Activated CD8-positive, alpha-beta T cell treated with anti-CD3 and anti-CD28 coated beads, Interleukin-2, amount 10 ng/mL, durations not matched to agents 7 days and 5 days (primary cell): ENCODE measurements at places on chromosomes 16 and 17.

DNA sequence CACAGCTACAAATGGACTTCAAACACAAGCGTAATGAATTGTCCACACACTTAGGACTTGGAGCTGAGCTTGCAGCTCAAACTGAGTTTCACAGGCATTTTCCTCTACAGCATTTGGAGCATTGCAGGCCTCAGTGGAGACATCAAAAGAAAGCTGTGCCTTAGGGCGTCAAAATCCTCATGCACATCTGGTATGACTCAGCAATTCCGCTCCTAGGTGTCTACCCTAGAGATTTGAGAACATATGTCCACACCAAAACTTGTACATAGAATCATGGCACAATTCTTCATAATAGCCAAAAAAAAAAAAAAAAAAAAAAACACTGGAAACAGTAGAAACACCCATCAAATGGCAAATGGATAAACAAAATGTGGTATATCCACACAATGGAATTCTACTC is 47.1 kb downstream of the GP2 start:
- no peaks in the 10 kb centered on the region for H3K27me3 ChIP-seq
- H3K4me1 ChIP-seq = no peaks in the 10 kb centered on the region
- H3K36me3 ChIP-seq = no peaks in the 10 kb centered on the region
- DNase-seq = no peak

DNA sequence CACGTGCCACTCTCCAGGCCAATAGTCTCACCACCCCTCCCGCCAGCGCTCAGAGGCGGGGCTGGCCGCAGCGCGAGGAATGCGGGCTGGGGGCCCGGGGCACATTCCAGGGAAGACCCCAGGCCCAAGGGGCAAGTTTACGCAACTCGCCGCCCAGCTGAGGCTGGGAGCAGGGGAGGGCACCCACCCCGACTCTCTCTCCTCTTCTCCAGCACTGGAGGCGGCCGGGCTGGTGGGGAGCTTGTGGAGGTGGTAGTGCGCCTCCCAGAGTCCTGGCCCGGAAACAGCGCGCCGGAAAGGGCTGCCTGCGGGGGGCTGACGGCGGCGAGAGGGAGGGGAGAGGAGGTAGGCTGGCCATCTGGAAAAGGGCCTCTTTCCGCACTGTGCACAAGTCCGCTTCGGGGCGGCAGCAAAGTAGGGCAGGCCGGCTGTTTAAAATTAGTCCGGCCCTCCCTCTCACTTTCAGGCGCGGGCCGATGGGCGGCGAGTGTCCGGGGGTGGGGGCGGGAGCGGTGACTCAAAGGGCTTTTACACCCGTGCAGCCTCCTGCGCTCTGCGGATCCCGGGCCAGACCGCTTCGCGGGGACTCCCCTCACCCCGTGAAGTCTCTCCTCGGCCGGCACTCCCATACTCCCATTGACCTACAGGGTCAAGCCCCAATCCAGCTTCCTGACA is 1.1 kb downstream of the FHOD1 start:
- peak; percentile 77 for DNase-seq
- H3K4me3 ChIP-seq = peak overlapping the region; percentile 88
- H3K27me3 ChIP-seq = peaks cover 9% of the 10 kb centered on the region
- peaks cover 16% of the 10 kb centered on the region for H3K36me3 ChIP-seq
- peaks cover 67% of the 10 kb centered on the region for H3K4me1 ChIP-seq

DNA sequence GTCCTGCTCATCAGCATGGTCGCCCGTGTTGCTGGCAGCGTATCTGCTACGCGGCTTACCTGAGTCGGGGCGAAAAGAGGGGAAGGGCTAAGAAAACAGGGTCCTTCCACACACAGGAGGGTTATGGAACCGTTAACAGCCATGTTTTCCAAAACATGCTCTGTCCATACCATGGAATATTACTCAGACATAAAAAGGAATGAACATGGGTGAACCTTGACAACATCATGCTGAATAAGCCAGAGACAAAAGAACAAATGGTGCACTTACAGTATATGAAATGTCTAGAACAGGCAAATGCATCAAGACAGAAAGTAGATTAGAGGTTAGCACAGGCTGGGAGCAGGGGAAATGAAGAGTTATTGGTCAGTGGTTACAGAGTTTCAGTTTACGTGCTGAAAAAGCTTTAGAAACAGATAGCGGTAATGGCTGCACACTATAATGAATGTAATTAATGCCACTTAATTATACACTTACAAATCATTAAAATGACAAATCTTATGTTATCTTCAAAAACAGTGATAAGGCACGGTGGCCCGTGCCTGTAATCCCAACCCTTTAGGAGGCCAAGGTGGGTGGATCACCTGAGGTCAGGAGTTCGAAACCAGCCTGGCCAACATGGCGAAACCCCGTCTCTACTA is 7.8 kb downstream of the NPRL3 start:
- no peaks in the 10 kb centered on the region for H3K27me3 ChIP-seq
- peaks cover 34% of the 10 kb centered on the region for H3K4me1 ChIP-seq
- no peak overlapping the region for H3K4me3 ChIP-seq

- no peak overlapping the region for H3K27ac ChIP-seq
- H3K36me3 ChIP-seq = peaks cover 36% of the 10 kb centered on the region
- H3K27me3 ChIP-seq = no peaks in the 10 kb centered on the region
- DNase-seq = no peak
Measured at GRCh38 chr16:4468972-4469371, 5.5 kb downstream of the NMRAL1 start.

- peak overlapping the region; percentile 63 for H3K4me3 ChIP-seq
- no peaks in the 10 kb centered on the region for H3K36me3 ChIP-seq
- peaks cover 25% of the 10 kb centered on the region for H3K4me1 ChIP-seq
- H3K27me3 ChIP-seq = peaks cover 40% of the 10 kb centered on the region
Measured at GRCh38 chr17:48012151-48012520, 25.5 kb downstream of the COPZ2 start.

GRCh38 chr17:28291780-28292330 is 27.1 kb upstream of the TMEM97 start:
- no peak for DNase-seq
- no peaks in the 10 kb centered on the region for H3K36me3 ChIP-seq
- peaks cover 17% of the 10 kb centered on the region for H3K27me3 ChIP-seq
- H3K4me3 ChIP-seq = no peak overlapping the region

DNA sequence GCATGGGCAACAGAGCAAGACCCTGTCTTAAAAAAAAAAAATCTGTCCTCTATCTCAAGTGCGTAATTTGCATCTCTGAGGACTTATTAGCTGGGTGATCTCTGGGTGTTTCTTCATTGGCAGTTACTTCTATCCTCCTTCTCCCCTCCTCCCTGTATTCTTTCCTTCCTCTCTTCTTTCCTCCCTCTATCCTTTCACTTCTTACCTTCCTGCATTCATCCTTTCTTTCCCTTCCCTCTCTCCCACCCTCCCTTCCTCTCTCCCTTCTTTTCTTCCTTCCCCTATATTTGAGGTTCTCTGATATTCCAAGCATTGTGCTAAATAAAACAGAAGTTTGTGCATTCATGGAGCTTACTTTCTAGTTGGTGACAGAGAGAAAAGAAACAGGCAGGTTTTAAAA is 10.7 kb downstream of the MFSD11 start:
- no peaks in the 10 kb centered on the region for H3K27me3 ChIP-seq
- DNase-seq = no peak
- peaks cover 41% of the 10 kb centered on the region for H3K36me3 ChIP-seq
- H3K27ac ChIP-seq = no peak overlapping the region

DNA sequence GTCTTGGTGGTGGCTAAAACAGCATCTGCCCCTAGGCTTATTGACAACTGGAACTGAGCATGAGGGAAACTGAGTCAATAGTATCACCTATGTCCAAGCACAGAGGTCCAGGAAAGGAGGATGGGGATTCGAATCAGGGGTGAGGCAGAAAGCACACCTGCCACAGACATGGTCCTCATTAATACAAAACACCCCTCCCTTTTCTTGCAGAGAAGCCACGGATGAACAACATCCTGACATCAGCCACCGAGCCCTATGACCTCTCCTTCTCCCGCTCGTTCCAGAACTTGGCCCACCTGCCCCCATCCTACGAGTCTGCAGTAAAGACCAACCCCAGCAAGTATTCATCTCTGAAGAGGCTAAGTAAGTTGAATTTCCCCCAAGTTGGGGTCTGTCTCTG is 42.7 kb upstream of the DNAH9 start:
- H3K4me3 ChIP-seq = no peak overlapping the region
- no peaks in the 10 kb centered on the region for H3K27me3 ChIP-seq
- H3K36me3 ChIP-seq = no peaks in the 10 kb centered on the region
- H3K4me1 ChIP-seq = no peaks in the 10 kb centered on the region
- no peak overlapping the region for H3K27ac ChIP-seq

DNA sequence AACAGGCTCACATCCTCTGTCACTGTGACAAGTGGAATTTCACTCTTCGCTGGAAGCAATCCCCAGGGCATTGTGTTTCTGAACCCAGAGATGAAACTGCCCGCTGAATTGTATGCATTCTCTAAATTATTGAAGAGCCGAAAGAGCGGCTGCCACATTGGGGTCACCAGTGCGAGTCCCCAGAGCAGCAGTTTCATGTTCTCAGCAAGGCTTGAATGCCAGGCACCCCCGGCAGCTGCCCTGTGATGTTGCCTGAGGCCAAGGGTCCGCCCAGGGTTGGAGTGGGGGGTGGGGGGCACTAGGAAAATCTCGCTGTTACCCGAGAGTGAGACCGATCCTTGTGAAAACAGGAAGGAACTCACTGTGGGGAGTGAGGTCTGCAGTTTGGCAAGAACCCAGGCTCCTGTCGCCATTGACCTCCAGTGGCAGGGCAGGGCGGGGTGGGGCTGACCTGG is 20.7 kb upstream of the BCAR1 start:
- H3K4me1 ChIP-seq = no peaks in the 10 kb centered on the region
- H3K27ac ChIP-seq = no peak overlapping the region
- peaks cover 26% of the 10 kb centered on the region for H3K27me3 ChIP-seq
- DNase-seq = no peak
- no peaks in the 10 kb centered on the region for H3K36me3 ChIP-seq

GRCh38 chr17:19019041-19019941 is 14.7 kb upstream of the FAM83G start:
- no peak overlapping the region for H3K27ac ChIP-seq
- peaks cover 8% of the 10 kb centered on the region for H3K4me1 ChIP-seq
- H3K27me3 ChIP-seq = no peaks in the 10 kb centered on the region
- H3K36me3 ChIP-seq = peaks cover 26% of the 10 kb centered on the region

GRCh38 chr16:80167657-80168390 is 373.0 kb upstream of the DYNLRB2 start:
- no peak for DNase-seq
- no peak overlapping the region for H3K4me3 ChIP-seq

GRCh38 chr17:55134486-55135157 is 130.1 kb upstream of the HLF start:
- H3K27ac ChIP-seq = no peak overlapping the region
- no peaks in the 10 kb centered on the region for H3K4me1 ChIP-seq
- no peaks in the 10 kb centered on the region for H3K27me3 ChIP-seq
- no peaks in the 10 kb centered on the region for H3K36me3 ChIP-seq

- peaks cover 79% of the 10 kb centered on the region for H3K4me1 ChIP-seq
- no peak overlapping the region for H3K4me3 ChIP-seq
- peaks cover 19% of the 10 kb centered on the region for H3K36me3 ChIP-seq
- H3K27ac ChIP-seq = peak overlapping the region; percentile 62
- no peaks in the 10 kb centered on the region for H3K27me3 ChIP-seq
Measured at GRCh38 chr17:27572665-27573064, 58.3 kb upstream of the LGALS9 start.

- no peak overlapping the region for H3K4me3 ChIP-seq
- no peaks in the 10 kb centered on the region for H3K36me3 ChIP-seq
- H3K27me3 ChIP-seq = peaks cover 2% of the 10 kb centered on the region
Measured at GRCh38 chr17:66240630-66241029, 11.4 kb upstream of the APOH start.

DNA sequence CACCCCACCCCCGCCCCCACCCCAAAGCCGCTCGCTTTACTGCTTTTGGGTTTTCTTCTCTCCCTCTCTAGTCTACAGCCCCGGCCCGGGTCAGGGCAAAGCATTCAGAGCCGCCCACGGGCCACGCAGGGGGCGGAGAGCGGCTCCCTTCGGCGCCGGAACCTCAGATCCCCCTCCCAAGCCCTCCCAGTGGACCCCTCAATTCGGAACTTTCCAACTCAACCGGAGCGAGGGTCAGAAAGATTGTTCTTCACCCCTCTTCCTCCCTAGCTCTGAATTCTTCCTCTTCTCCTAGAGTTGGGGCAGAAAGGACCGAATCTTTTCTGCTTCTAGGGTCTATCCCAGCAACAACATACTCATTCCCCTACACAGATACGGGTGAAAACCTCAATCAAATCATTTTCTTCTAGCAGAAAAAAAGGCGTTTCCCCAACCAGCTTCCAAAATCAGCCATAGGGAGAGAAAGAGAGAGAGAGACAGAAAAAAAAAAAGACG is 1.0 kb downstream of the HOXB2 start:
- peak overlapping the region; percentile 90 for H3K4me3 ChIP-seq
- peaks cover 19% of the 10 kb centered on the region for H3K36me3 ChIP-seq
- peak overlapping the region; percentile 86 for H3K27ac ChIP-seq

DNA sequence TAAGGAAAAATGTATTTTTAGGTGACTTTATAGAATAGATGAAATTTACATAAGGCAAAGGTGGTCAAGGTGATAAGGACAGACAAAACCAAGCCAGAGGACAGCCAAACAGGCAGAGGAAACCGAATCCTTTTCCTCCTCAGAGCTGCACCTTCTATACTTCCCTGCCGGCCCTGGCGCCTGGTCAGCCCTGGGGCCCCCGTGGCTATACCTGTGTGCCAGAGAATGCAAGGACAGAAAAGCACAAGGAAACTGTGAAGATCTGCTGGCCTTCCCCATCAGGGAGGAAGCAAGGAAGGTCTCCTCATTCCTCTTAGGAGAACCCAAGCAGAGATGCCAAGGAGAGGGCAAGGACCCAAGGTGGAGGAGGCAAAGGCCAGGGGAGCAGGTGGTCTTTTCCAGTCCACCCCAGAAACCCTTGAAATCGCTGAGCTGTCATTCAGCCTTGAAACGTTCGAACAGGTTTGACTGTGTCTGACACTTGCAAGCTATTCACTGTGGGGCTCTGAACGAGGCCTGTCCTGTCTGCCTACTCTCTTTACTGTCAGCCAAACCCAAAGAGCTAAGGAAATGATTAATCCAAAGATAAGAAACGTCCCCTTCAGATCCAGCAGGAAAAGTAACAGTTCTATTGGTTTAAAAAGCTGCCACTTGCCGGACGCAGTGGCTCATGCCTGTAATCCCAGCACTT is 114.4 kb downstream of the XYLT1 start:
- DNase-seq = no peak
- no peak overlapping the region for H3K4me3 ChIP-seq
- H3K27me3 ChIP-seq = no peaks in the 10 kb centered on the region
- H3K27ac ChIP-seq = no peak overlapping the region

DNA sequence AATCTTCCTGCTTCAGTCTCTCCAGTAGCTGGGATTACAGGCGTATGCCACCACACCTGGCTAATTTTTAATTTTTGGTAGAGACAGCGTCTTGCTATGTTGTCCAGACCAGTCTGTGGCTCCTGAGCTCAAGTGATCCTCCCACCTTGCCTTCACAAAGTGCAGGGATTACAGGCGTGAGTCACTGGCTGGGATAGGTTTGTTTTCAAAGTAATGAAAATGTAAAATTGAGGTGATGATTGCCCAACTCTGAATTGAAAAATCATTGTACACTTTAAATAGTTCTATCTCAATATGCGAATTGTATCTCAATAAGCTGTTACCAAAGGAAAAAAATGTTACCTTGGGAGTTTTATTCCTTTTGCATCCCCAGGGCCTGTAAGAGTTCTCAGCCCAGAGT is 1.2 kb upstream of the AMFR start:
- peak overlapping the region; percentile 65 for H3K4me3 ChIP-seq
- peaks cover 15% of the 10 kb centered on the region for H3K36me3 ChIP-seq
- no peak for DNase-seq
- H3K27me3 ChIP-seq = no peaks in the 10 kb centered on the region
- H3K27ac ChIP-seq = peak overlapping the region; percentile 17
- peaks cover 36% of the 10 kb centered on the region for H3K4me1 ChIP-seq

GRCh38 chr16:68750193-68750695 is 13.2 kb downstream of the CDH1 start:
- peaks cover 3% of the 10 kb centered on the region for H3K27me3 ChIP-seq
- no peaks in the 10 kb centered on the region for H3K36me3 ChIP-seq
- DNase-seq = no peak
- no peak overlapping the region for H3K4me3 ChIP-seq
- H3K4me1 ChIP-seq = peaks cover 22% of the 10 kb centered on the region
